ENCODE measurements at places on chromosomes 4 and X.

- DNase-seq: no peak
These were observed 142.6 kb upstream of the PPARGC1A start for GRCh38 chr4:24032371-24032989.

DNA sequence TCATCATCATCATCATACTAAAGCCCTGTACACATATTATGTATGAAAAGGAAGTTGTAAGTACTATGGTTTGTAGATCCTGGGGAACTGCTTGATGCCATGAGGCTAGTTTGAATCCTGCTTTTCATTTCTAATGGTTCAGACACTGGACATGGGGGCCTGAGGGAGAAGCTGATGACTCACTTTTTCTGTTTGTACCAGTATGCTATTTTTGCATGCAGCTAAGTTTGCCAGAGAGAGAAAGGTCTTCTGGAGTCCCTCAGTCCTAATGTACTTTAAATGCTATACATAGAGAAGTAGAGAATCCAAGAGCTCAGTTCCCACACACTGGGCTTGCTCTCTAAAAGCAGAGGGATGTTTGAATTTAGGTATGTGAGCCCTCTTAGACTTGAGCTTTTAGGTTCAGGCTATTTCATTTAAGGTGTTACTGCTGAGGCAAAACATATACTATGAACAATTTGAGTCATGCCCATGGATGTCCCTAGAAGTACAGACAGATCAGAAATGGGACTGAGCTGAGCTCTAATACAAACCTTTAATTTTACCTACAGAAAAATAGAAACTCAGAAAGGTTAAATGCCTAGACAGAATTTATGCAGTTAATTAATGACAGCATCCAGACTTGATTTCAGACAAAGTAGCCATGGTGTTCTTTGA, 17.6 kb upstream of the HS3ST1 start:
- no peak for DNase-seq

DNA sequence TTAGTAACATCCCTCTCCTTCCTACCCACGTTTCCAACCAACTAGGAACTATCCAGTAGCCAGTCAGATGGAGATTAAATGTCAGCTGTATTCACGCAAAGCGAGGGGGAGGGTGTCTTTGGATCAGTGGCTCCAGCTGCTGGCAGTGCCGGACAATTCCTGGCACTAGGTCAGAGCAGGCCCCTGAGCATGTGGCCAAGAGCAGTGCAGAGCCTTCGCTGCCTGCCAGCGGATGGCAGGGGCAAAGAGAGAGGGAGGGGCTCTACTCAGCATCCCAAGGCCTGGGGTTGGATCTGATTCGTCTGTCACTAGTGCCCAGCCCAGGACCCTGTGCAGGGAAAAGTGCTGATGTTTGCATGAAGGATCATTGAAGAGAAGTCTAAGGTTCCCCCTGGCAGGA, 28.7 kb upstream of the JAKMIP1 start:
- no peak for DNase-seq

GRCh38 chr4:102685768-102686167, 75.0 kb downstream of the MANBA start:
- no peak for DNase-seq

DNA sequence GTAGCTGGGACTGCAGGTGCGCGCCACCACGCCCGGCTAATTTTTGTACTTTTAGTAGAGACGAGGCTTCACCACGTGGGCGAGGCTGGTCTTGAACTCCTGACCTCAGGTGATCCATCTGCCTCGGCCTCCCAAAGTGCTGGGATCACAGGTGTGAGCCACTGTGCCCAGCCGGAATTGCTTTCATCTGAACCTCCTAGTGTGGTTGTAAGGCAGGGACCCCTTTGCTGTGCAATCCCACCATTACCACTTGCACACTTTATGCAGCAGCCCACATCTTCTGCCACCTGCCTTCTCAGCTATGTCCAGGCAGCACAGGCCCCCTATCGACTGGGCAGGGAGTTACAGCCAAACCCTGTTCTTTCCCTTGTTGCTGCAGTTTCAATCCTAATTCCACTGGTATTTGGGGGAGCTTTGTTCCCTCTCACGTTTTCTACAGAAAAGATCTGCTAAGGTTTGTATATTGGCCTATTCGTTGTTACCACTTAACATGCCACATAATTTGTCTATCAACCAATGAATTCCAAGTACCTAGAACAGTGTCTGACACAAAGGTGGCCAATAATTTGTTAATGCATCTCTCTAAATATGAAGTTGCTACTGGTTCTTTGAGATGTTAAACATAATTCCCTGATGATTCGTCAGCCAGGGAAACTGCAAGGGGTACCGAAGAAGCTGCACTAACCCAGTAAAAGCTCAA, 6.5 kb downstream of the RPL39 start:
- DNase-seq: no peak

- DNase-seq: no peak
These were observed 20.0 kb downstream of the ZNF330 start for GRCh38 chr4:141240671-141241070.

GRCh38 chrX:42624524-42624923, 153.4 kb downstream of the PPP1R2C start:
- no peak for DNase-seq

GRCh38 chr4:105843941-105844340, 51.3 kb upstream of the NPNT start:
- no peak for DNase-seq

DNA sequence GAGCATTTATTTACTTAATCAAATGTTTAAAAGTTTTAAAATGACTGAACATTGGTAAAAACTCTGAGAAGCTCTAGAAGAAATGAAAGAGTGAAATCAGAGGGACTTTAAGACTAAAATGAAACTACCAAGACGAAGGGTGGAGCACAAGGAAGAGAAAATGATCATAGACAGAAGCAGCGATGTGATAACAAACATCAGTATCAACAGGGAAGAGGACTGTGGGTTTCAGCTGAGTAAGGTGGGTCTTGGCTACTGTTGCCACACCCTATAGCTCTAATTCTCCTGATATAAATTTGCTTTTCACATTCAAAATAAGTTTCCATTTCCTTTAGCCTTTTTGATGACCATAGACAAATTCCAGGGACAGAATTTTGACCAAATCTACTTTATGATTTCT, 18.4 kb downstream of the SOD3 start:
- DNase-seq: no peak

GRCh38 chr4:111064342-111064993, 441.6 kb upstream of the PITX2 start:
- no peak for DNase-seq

DNA sequence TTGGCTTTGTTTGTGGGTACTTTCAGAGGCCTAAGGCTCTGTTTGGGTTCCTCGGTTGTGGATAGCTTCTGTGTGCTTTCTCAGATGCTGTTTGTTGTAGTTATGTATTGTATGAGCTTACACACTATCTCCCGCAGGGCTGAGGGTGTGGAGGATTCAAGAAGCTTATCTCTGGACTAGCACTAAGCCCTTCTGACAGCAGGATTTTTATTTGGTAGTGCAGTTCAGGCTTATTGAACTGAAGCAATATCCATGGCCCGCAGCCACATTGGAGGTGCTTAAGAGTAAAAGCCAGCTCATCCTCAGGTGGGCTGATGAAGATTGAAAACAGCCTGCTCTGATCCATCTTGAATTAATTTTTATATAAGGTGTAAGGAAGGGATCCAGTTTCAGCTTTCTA, 128.2 kb downstream of the RASGEF1B start:
- DNase-seq: no peak

DNA sequence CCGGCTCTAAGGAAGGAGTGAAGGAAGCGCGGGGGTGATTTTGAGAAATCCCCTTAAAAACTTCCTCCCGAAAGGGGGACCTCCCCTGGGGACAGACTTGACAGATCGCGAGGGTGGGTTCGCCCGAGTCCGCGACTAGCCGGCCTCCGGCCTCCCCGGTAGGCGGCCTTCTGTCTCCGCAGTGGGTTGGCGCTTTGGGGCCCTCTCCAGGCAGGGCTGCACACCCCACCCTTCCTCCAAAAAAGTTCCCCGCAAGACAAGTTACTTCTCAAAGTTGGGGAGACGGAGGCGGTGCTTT, 24.8 kb downstream of the HOPX start:
- no peak for DNase-seq

GRCh38 chr4:121239951-121240350, 75.8 kb upstream of the TNIP3 start:
- DNase-seq: no peak

DNA sequence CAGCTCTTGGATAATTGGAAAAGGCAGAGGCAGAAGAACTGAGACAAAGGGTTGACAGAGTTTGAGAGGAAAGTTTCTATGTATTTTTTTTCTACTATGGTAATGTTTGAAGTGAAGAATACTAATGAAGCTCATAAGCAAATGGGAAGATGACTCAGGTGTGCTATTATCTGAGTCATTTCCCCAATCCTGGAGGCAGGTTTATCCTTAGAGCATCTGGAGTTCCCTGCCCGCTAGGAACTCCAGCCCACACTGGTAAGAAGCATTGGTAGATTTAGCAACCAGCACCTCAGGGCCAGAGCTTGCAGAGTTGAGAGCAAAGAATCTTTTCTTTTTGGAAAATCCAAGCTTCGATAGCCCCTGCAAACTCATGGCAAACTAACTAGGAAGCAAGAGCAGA, 55.2 kb downstream of the DOCK11 start:
- DNase-seq: no peak

DNA sequence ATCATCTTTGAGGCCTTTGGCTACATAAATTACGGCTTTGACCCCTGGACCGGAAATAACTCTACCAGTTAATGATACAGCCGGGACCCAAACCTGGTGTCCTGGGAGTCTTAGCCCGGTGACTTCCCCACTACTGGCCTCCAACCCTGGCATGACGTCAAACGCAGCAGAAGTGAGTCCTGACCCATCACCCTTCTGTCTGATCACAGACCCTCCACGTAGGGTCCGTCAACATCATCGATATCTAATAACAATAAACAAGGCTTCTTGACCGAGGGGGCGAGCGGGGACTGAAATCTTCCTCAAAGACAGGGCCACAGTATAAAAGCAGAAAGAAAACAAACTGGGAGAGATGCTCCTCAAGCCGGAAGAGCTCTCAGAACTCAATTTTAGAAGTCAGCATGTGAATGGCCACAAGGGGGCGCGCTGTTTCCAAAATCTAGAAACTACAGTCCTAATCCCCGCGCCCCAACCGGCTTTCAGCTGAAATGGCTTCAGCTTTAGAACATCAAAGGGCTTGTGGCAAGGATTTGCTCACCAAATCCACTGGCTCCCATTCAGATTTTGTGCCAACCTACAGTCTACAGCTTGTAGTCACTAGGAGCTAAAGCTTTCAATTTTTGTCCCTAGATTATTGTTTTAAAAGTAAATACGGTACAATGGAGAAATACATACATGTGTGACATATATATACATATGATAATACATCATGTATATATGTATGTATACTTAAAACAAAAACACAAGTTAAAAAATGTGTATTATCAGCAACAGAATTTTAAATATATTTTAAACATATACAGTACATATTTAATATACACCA, 46.4 kb upstream of the ENPP6 start:
- peak; percentile 90 for DNase-seq

Measured in left forelimb (tissue), 1 donor.